ENCODE measurements at places on chromosomes 13 and 19.

GRCh38 chr19:54248016-54248601, 5.5 kb upstream of the LILRA6 start:
- H3K4me3 ChIP-seq: no peak overlapping the region
- H3K27ac ChIP-seq: peak overlapping the region; percentile 68
- peaks cover 19% of the 10 kb centered on the region for H3K4me1 ChIP-seq
- no peaks in the 10 kb centered on the region for H3K27me3 ChIP-seq
- peak; percentile 75 for DNase-seq

DNA sequence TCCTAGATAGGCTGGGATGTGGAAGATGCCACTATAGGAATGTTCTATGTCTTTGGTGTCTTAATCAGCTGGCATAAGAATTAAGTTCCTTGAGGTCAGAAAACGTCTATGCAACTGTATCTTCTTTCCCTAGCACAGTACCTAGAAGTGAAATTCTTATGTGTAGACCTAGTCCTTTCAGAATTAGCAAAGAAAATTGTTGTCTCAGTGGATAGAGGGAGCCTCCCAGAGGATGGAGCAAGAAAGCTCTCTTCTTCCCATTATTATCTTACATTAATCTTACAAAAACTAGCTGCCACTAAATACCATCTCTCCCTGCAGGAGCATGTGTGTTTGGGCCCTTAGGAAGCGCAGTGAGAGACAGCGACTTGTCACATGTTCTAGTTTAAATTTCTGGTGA, 11.6 kb downstream of the CLDN10 start:
- no peak overlapping the region for H3K4me3 ChIP-seq
- H3K27ac ChIP-seq: no peak overlapping the region
- no peaks in the 10 kb centered on the region for H3K36me3 ChIP-seq
- peaks cover 11% of the 10 kb centered on the region for H3K4me1 ChIP-seq
- H3K27me3 ChIP-seq: no peaks in the 10 kb centered on the region

- no peaks in the 10 kb centered on the region for H3K27me3 ChIP-seq
- peak overlapping the region; percentile 30 for H3K27ac ChIP-seq
- H3K36me3 ChIP-seq: peaks cover 10% of the 10 kb centered on the region
- no peak overlapping the region for H3K4me3 ChIP-seq
- peak; percentile 68 for DNase-seq
These were observed 21.5 kb downstream of the NFIC start for GRCh38 chr19:3387645-3388589.

DNA sequence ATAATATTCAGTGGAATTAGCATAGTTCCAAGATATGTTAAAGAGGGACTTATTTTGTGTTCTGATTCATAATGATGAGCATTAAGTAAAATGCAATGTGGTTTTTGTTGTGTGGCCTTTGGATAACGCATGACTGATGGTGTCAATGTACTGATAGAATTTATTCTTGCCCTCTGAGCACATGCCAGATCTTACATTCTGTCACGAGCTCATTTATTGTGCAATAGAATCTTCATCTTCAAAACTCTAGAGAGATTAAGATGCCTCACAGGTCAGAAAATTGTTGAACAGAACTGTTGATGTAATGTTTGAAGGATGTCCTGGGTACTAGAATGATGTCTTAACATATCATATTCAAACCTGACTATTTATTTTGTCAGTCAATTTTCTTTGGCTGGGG, 148.0 kb upstream of the HTR2A start:
- no peaks in the 10 kb centered on the region for H3K36me3 ChIP-seq
- H3K27me3 ChIP-seq: no peaks in the 10 kb centered on the region
- no peak overlapping the region for H3K4me3 ChIP-seq
- H3K4me1 ChIP-seq: no peaks in the 10 kb centered on the region
- no peak for DNase-seq
- no peak overlapping the region for H3K27ac ChIP-seq

DNA sequence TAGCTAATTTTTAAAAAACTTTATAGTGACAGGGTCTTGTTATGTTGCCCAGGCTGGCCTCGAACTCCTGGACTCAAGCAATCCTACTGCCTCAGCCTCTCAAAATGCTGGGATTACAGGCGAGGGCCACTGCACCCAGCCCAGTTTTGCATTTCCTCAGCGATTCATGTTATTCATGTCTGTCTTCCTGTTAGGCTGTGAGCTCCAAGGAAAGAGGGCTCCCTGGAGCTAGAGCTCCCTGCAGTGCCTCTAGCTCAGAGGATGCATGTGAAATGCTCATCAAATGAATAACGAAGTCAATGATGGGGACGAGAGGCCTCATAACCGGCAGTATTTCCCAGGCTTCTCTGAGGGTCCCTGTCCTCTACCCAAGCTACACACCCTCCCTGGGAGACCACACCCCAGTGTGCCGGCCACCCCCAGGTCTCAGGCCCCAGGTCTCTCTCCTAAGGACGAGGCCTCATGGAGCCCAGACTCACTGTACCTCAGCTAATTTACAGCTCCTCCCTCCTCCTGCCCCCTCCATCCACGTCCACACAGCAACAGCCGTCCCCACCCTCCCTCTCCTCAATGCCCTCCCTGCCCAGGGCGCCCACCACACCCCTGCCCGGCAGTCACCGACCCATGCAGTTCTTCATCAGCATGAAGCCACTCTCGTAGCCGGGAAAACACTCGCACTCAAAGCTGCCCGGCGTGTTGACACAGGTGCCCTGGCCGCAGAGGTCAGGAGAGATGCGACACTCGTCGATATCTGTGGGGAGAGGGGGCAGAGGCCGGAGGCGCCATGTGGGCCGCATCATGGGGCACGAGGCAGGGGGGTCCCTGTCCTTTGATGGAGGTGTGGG, 28.5 kb downstream of the FBN3 start:
- no peak overlapping the region for H3K27ac ChIP-seq
- H3K27me3 ChIP-seq: no peaks in the 10 kb centered on the region
- no peaks in the 10 kb centered on the region for H3K4me1 ChIP-seq
- H3K4me3 ChIP-seq: no peak overlapping the region

- no peak overlapping the region for H3K4me3 ChIP-seq
- no peaks in the 10 kb centered on the region for H3K36me3 ChIP-seq
- H3K27me3 ChIP-seq: peaks cover 4% of the 10 kb centered on the region
These were observed 76.0 kb upstream of the LSM14A start for GRCh38 chr19:34096020-34096915.

DNA sequence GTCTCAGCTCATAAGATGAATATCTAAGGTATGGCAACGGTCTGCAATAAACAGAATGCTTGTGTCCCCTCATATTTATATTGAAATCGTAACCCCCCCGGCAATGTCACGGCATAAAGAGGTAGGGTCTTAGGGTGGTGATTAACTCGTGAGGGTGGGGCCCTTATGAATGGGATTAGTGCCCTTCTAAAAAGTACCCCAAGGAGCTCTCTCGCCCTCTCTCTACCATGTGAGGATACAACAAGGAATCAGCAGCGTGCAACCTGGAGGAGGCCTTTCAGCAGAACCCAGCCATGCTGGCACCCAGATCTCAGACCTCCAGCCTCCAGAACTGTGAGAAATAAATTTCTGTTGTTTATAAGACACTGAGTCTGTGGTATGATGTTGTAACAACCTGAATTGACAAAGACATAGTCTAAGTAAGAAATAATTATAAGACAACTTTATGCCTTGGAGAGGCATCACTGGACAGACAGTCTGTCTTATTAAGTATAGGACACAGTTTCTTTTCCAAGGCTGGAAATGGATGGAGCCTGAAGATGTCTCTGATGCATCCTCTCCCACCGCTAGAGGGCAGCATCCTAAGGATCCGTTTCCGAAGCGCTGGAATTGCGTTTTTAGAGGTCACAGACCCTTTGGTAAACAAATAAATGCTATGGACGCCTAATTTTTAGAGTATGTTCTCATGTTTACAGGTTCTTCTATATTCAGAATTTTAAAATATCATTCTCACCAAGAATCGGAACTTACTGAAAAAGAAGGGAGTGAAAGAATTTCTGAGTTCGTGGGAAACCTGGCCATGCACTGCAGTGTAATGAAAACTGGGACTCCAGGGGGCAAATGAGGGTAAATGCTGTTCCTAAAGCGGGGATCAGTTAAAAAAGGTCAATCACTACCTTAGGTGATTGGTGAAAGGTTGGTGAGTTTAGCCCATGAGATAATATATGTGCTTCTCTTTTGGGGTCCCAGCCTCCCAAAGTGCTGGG, 13.3 kb upstream of the LEUTX start:
- H3K36me3 ChIP-seq: no peaks in the 10 kb centered on the region
- peak; percentile 43 for DNase-seq
- no peaks in the 10 kb centered on the region for H3K4me1 ChIP-seq

DNA sequence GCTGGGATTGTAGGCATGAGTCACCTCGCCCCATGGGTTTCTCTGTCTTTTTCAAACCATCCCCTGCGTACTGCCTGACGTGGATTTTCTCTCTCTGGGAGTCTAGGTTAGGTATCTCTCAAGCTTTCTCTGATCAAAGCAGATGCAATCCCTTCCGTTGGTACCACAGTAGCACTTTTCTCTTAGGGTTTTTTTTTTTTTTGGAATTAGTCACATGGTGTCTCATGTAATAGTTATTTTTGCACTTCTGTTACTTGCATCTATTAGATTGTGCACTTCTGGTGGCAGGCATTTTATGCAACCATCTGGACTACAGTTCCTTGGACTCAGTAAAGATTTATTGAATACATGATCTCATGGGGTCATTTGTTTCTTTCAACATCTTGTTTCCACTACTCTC, 72.1 kb downstream of the GPC6 start:
- H3K27ac ChIP-seq: no peak overlapping the region
- DNase-seq: no peak
- no peaks in the 10 kb centered on the region for H3K4me1 ChIP-seq
- H3K36me3 ChIP-seq: no peaks in the 10 kb centered on the region

GRCh38 chr19:7292352-7292949, 1.8 kb downstream of the INSR start:
- no peaks in the 10 kb centered on the region for H3K36me3 ChIP-seq
- H3K27me3 ChIP-seq: no peaks in the 10 kb centered on the region
- DNase-seq: no peak
- no peak overlapping the region for H3K4me3 ChIP-seq
- no peak overlapping the region for H3K27ac ChIP-seq

DNA sequence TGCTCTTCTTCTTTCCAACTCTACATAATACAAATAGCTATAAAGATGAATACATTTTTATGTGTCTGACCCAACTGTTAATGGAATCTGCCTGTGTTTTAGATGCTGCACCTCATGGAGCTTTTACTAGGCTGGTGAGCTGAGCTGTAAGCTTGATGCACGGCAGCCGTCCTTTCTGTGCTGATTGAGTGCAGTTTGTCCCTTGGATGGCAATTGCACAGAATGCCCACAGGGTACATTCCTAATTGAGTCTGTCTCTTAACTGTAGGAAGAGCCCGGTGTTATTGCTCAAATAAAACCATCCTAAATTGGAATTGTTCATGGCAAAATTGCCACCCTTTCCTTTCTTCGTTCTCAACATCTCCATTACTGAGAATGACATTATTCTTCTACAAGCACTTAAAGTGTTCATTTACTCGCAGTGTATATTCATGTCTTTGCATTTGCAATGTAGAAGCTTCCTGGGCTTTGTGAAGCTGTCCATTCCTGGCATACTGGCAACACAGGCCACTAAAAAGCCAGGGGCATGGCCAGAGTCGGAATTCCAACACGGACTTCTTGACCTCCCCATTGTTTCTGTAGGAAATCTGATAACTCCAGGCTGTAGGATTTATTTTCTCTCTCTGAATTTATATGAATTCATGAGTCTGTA, 85.8 kb downstream of the SLC10A2 start:
- no peak overlapping the region for H3K27ac ChIP-seq
- no peaks in the 10 kb centered on the region for H3K36me3 ChIP-seq
- no peaks in the 10 kb centered on the region for H3K4me1 ChIP-seq
- H3K4me3 ChIP-seq: no peak overlapping the region
- H3K27me3 ChIP-seq: no peaks in the 10 kb centered on the region

- no peak overlapping the region for H3K27ac ChIP-seq
- no peak for DNase-seq
- H3K4me1 ChIP-seq: no peaks in the 10 kb centered on the region
- H3K4me3 ChIP-seq: no peak overlapping the region
- no peaks in the 10 kb centered on the region for H3K36me3 ChIP-seq
These were observed 63.5 kb downstream of the COLGALT1 start for GRCh38 chr19:17618936-17619335.

- no peaks in the 10 kb centered on the region for H3K4me1 ChIP-seq
- no peaks in the 10 kb centered on the region for H3K27me3 ChIP-seq
- H3K36me3 ChIP-seq: no peaks in the 10 kb centered on the region
- no peak overlapping the region for H3K4me3 ChIP-seq
- no peak for DNase-seq
These were observed 55.4 kb upstream of the ADGRE5 start for GRCh38 chr19:14325863-14326262.

DNA sequence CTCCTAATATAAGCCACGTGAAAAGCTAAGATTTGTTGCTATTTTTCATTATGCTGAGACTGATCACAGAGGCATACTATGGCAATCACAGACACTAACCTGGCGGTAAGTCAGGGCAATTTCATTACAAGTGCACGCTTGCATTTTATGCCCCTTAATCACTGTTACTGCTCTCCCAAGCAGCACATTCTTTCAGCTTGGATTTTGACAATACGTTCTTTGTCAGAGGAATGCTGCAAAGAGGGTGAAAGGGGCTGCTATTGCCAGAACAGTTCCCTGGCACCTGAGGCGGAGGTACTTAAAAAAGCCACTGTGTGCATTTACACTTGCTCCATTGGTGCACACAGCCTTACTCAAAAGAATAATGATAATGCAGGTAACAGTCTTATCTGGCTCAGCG, 346.6 kb downstream of the RFC3 start:
- H3K4me1 ChIP-seq: peaks cover 22% of the 10 kb centered on the region
- no peaks in the 10 kb centered on the region for H3K27me3 ChIP-seq
- H3K4me3 ChIP-seq: no peak overlapping the region
- no peaks in the 10 kb centered on the region for H3K36me3 ChIP-seq
- no peak overlapping the region for H3K27ac ChIP-seq
- no peak for DNase-seq

GRCh38 chr19:7859831-7860713, 14.1 kb downstream of the PRR36 start:
- no peaks in the 10 kb centered on the region for H3K4me1 ChIP-seq
- no peak overlapping the region for H3K4me3 ChIP-seq
- no peak for DNase-seq
- H3K27me3 ChIP-seq: peaks cover 6% of the 10 kb centered on the region
- H3K27ac ChIP-seq: no peak overlapping the region

DNA sequence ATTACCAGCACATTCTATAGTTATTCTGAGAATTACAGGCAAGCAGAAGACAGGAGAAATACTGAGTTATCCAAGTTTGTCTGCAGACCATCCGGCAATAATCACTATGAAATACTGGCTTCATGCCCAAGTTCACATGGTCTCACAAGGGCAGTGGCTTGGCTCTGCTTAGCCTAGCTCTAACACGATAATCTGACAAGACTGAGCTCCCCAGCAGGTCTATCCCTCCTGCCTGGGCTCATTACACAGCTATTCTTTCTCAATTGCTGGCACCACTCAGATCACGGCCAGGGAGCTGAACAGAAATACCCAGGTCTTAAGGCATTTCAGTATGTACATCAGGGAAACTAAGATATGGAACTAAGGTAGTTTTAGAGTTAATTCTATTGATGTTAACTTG, 361.6 kb upstream of the PCDH20 start:
- no peaks in the 10 kb centered on the region for H3K4me1 ChIP-seq
- no peaks in the 10 kb centered on the region for H3K27me3 ChIP-seq
- H3K27ac ChIP-seq: no peak overlapping the region
- H3K4me3 ChIP-seq: no peak overlapping the region
- no peak for DNase-seq
- no peaks in the 10 kb centered on the region for H3K36me3 ChIP-seq

Measured in endothelial cell of umbilical vein (primary cell).